ENCODE measurements at places on chromosomes 6 and 20. TPM values are rescaled to one million over a fixed set of nuclear protein-coding genes. Genes with fewer than 3 reads are reported as not detected.
A peak's percentile ranks its signal among the peaks of the same experiment; 100 is the strongest.

- DNase-seq = no peak
Observed at GRCh38 chr20:50561379-50562078, 51.3 kb downstream of the PTPN1 start.

- DNase-seq = no peak
Observed at GRCh38 chr6:20577173-20577688, 43.0 kb downstream of the CDKAL1 start.

DNA sequence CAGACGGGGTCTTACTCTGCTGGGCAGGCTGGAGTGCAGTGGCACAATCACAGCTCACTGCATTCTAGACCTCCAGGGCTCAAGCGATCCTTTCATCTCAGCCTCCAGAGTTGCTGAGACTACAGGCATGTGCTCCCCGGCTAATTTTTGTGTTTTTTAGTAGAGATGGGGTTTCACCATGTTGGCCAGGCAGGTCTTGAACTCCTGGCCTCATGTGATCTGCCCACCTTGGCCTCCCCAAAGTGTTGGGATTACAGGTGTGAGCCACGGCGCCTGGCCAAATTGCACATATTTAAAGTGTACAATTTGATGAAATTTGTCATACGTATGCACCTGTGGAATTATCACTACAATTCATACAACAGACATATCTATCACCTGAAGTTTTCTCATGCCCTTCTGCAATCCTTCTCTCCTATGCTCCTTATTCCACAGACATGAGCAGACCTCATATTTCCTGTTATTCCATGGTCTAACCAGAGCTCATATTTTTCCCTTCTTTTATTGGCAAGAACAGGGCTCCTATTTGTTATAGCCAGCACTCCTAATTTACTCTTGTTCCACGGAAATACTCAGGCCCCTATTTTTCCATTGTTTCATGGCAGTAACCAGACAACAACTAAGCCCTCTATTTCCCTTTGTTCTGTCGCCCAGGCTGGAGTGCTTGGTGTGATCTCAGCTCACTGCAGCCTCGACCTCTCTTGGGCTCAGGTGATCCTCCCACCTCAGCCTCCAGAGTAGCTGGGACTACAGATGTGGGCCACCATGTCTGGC is 2.2 kb upstream of the CSTL1 start:
- no peak for DNase-seq

DNA sequence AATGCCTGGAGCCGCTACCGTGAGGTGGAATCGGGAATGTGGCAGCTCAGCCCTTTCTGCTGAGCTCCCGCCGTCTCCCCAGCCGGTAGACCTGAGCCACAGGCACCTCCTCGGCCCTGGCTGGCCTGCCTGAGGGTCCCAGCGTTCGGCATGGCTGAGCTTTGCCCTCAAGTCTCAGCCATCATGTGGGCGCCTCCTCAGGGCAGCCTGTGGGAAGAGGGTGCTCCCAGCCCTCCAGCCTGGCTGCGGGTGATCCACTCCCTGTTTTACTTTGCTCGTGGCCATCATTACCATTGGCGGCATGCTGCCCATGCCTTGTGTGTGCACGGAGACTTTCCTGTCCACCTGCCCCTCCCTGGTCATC is 329.7 kb downstream of the CDH4 start:
- DNase-seq = no peak

DNA sequence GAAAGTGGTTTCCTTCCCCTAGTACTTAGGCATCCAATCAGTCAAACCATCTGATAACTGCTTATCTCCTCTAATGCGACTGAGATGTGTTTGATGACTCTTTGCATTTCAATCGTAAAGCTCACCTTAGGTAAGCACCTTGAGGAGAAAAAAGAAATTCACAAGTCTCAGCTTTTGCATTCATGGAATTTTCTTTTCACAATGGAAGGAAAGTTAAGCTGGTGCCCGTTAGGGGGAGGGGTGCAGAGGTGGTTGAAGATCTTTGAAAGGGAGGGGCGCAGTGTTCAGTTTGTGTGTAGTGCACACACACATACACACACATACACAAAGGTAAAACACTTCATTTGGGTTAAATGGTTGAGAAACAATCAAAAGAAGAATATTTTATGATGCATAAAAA is 87.1 kb upstream of the SALL4 start:
- peak; percentile 1 for DNase-seq

GRCh38 chr20:59514554-59514953 is 89.8 kb upstream of the PHACTR3 start:
- DNase-seq = no peak

GRCh38 chr6:106512048-106512967 is 117.0 kb downstream of the RTN4IP1 start:
- no peak for DNase-seq

Gene SAMD5
- total RNA-seq = 9.2 TPM

Gene TPBG
- 11.9 TPM for total RNA-seq

Gene VTA1
- 44.5 TPM for total RNA-seq

Gene BFSP1
- 11.7 TPM for total RNA-seq

Gene SLC22A3
- total RNA-seq = 1.4 TPM

Measured in chondrocyte (in vitro differentiated cells).